Bone marrow (tissue), 2 donors: ENCODE measurements at places on chromosomes 11 and 22.

DNA sequence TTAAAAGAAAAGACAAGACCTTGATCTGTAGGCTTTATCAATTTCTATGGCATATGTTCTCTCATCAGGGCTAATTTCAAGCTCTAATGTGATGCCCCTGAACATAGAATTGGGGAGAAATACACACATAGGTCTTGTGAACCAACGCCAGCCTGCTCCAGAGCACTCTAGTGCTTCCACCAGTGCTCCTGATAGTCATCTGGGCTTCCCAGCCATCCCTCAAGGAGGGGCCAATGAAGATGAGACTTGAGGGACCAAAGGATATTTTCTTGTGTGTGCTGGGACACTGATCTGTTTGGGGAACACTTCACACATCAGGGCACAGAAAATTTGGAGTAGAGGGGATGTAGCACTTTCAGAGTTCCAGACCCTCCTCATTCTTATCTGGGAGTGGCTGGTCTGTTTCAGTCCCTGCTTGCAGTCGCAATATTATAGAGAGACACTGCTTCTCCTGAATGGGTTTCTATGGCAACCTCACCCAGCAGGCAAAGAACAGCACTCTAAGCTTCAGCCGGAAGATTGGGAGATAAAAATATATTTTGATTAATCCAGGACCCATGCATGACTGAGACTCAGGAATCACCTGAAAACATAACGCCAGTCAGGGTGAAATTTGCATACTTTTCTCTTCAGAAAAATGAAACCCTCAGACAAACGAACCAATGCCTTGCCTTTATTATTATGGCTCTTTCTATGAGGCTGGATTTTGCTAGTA, 28.4 kb upstream of the SCN3B start:
- DNase-seq: no peak

- DNase-seq: no peak
These were observed 672.6 kb upstream of the ANO5 start for GRCh38 chr11:21520244-21520643.

GRCh38 chr11:106012744-106013143, 9.3 kb downstream of the MSANTD4 start:
- DNase-seq: no peak

DNA sequence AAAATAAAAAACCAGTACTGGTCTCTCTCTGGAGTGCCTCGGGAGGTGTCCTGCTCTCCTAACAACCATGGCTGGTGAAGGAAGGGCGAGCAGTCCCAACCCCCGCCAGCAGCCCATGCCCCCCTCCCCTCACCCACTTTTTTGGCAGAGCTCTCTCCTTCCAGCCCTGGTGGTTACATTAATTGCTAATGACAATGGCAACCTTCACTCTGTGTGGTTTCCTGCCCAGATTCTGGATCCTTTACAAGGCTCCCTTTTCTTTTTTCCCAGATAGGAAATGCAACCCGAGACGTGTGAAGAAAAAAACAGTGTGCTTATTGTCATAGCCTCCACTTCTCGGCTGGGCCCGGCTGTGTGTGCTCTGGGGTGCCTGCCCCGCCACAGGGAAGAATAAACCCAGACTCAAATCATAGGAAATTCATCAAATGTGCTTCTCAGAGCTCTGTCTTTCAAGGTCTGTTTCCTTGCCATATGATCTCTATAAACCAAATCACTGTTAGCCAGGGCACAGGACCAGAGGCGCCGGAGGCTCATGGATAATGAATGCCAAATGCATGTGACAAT, 513.0 kb downstream of the SOX6 start:
- no peak for DNase-seq

DNA sequence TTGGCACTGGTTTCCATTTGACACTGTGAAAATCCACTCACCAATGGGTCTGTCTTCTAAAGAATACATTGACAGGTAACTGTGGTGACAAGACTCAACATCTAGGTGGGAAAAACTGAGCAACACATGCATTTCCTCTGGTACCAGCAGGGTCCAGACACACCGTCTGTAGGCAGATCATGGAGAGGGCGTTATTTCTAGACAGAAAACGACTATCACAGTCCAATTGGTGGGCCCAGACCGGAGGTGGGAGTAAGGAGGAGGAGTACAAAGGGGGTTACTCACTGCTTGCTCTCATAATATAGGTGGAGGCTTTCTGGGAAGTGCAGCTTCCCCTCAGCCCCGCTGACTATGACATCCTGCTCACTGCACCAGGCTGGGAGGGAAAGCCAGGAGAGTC, 9.9 kb downstream of the OVCH2 start:
- no peak for DNase-seq

- no peak for DNase-seq
These were observed 277.5 kb downstream of the KIRREL3 start for GRCh38 chr11:126722956-126723664.

DNA sequence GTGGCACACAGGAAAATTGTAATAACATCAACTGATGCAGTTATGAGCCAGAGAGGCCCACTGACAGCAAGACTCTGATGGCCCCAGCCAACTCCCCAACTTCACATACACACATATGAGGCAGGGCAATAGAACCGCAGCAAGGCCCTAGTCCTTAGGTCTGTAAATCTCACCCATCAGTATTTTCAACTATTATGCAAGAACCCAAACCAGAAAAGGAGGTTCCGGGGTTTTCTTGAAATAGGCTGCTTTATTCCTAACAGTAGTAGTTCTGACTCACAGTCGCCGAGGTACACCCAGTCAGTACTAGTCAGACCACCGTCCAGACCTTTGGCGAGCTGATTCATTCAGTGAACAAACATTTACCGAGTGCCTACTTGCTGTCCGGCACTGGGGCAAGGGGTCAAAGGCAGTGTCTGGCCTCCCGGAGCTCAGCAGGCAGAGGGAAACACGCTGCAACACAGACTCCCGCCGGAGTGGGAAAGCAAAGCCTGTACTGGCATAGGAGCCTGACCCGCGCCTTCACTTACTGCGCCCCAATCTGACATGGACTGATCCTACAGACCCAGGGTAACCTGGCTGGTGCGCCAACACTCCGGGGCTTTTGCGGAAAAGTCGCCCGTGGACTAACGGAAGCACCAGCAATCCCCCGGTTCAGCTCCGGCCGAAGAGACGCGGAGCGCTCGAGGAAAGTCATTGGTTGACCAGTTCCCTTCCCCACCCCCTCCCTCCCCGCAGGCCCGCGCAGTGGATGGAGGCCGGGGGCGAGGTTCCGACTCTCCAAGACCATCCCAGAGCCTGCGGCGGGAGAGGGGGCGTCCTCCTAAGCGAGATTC, 1.3 kb downstream of the PLEKHA7 start:
- no peak for DNase-seq

DNA sequence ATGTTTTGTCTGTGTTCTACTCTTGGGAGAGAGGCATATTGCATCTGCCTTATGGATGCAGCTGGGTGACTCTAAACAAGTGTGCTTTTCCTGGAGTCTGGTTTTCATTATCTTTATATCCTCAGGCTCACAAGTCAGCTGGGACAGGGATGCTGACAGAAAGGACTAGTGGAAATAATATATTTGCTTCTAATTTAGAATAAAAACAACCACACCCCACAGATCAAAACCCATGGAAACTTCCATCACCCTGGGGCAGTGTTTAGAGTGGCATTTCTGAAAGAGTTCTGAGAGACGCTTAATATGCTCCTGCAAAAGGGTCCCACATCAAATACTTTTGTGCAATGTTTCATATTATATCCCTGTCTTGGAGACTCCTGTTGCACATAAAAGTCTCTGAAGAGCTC, 20.8 kb downstream of the KCNE3 start:
- no peak for DNase-seq

- no peak for DNase-seq
These were observed 70.1 kb upstream of the MYOD1 start for GRCh38 chr11:17649261-17649660.

- peak; percentile 82 for DNase-seq
These were observed 22.6 kb downstream of the MOV10L1 start for GRCh38 chr22:50112151-50113118.
